ENCODE measurements at places on chromosomes 3 and 15.
A peak's percentile ranks its signal among the peaks of the same experiment; 100 is the strongest.

DNA sequence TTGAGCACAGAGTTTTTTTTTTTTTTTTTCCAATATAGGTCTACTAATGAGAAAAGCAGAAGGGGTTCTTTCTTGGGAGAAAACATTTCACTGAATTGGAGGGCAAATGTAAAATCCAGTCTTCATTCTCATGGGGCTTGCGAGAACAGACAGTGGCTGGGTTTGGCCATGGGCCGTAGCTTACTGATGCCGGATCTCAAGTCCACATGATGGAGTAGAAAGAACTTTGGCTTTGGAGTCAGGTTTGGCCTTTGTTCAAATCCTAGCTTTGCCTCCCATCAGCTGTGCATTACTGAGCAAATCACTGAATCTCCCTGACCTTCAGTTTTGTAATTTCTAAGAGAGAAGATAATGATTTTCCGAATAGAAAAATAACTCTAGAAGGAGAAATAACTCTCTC is 59.7 kb downstream of the LMCD1 start:
- no peak for DNase-seq

DNA sequence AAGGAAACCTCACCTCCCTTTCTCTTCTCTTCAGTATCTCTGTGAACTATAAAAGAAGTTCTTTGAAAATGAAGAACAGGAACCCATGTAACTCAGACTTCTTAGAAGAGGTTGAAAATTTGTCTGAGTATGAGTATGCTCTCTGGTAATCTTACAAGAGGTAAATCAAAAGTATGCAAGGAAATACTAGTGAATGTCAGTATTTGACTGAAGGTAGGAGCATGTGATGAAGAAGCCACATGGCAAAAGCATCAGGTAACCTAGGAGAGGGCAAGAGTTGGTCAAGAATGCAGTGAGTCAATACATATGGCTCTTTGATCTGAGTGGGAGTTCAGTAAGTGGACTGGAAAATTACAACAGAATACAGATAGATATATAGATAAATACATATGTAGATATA is 133.0 kb upstream of the NECTIN3 start:
- no peak for DNase-seq

- no peak for DNase-seq
Observed at GRCh38 chr3:181844211-181844610, 132.5 kb downstream of the SOX2 start.

DNA sequence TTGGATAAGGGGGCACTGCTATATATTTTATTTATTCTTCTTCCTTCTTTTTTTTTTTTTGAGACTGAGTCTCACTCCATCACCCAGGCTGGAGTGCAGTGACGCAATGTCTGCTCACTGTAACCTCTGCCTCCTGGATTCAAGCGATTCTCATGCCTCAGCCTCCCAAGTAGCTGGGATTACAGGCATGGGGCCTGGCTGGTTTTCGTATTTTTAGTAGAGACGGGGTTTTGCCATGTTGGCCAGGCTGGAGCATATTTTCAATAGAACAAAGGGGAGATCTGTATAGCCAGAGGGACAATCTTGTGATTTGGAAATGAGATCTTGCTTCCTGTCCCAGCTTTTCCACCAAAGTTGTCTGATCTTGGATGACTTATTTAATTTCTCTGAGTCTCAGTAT is 133.1 kb upstream of the ABHD17C start:
- DNase-seq = no peak

DNA sequence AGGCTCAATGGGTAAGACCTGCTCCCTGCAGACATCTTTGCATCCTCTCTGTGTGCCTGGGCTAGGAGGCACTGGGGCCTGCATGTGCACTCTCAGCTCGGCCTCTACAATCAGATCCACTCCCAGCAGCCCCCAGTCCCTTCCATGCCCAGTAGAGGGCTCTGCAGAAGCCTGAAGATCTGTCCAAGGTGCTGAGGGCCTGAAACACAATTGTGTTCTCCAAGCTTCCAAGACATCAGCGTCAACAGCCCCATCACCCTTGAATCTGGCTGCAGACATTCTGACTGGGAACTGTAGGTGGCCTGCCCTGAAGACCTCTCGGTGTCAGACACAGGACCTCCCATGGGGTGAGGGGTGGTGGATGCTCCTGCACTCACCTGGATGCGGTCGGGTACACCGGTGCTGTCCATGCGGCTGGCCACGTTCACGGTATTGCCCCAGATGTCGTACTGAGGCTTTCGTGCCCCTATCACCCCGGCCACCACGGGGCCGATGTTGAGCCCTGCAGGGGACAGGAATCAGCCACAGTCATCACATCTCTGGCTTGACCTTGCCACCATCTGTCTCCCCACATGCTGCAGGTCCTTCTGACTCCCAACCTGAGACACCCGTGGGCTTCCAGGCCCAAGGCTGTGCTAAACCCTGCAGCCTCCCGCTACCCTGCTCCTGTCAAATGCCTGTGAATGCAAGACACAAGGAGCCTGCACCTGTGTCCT is 84.7 kb downstream of the SEC22A start:
- peak; percentile 43 for DNase-seq

GRCh38 chr3:195550723-195551122 is 7.6 kb upstream of the PPP1R2 start:
- DNase-seq = no peak

- DNase-seq = no peak
Observed at GRCh38 chr15:35197306-35197705, 112.2 kb upstream of the NANOGP8 start.

DNA sequence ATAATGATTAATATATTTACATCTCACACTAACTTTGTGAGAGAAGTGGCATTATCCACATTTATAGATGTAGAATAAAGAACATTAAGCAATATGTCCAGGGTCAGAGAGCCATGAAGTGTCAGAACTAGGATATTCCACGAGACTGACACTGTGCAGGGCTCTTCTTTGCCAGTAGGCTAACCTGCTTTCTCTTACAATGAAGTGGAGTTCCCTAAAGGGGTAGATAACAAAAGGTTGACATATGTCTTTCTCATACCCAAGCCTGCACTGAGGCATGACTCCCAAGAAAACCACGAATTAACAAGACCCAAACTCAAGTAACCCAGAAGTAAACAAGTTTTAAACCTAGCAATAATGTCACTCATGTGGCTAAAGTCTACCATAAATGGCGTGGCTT is 191.5 kb upstream of the SLC2A2 start:
- no peak for DNase-seq

DNA sequence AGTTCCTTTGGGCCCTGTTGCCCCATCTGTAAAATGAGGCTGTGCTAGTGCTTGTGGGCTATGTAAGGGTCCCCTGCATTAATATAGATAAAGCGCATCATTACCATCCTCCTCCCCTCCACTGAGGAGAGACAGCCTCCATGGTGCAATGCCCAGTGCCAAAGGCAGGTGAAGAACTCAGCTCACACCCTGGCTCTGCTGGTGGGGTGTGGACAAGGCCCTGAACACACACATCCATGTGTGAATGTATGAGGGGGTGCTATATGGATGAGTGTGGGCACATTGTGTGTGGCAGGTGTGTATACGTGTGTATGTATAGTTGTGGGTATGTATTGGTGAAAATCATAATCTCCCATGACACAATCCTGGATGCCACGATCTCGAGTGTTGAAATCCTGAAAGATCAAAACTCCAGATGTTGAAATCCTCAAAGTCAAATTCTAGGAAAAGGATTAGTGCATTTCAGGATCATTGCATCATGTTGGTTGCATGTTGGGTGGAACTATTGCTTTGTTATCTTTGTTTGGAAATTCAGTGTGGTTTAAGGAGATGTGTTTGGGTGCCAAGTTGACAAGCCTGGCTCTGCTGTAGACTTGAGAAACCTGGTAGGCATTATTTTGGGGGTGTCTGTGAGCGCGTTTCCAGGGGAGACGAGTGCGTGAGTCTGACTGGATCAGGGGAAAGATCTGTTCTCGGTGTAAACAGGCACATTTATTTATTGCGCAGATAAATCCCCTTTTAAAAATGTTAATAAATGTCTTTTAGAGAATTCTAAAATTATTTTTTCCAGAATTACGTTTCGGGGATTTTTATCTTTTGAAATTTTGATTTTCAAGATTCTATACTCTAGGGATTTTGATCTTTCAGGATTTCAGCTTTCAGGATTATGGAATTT is 42.0 kb upstream of the SEC61A1 start:
- DNase-seq = no peak

DNA sequence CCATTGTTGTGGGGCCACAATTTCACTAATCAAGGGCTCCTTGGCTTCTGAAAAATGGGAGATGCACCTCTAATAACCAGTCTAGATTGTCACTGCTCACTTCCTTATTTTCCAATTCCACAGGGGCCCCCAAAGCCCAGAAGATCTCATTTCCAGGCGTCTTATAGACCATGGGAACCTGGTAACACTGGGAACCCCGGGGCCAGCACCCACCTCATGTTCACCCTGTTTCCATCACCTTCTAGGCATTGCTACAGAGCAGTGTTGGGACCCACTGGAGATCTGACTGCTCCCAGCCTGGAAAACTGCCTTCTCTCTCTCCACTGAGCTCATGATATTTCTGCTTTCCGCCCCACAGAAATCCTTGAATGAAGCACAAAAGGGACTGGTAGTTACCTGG is 61.5 kb downstream of the TFRC start:
- DNase-seq = no peak

- no peak for DNase-seq
Observed at GRCh38 chr15:61421470-61421869, 192.4 kb upstream of the RORA start.
